Inflammatory macrophage treated with lipopolysaccharide for 1 hour (primary cell): ENCODE measurements at places on chromosomes 7 and 10.

GRCh38 chr10:101291331-101292193 lies 62.3 kb upstream of the LBX1 start:
- DNase-seq: no peak

- no peak for DNase-seq
These were observed 92.4 kb downstream of the CTTNBP2 start for GRCh38 chr7:117780832-117781231.

- no peak for DNase-seq
These were observed 322.7 kb downstream of the GFRA1 start for GRCh38 chr10:115950320-115950719.

DNA sequence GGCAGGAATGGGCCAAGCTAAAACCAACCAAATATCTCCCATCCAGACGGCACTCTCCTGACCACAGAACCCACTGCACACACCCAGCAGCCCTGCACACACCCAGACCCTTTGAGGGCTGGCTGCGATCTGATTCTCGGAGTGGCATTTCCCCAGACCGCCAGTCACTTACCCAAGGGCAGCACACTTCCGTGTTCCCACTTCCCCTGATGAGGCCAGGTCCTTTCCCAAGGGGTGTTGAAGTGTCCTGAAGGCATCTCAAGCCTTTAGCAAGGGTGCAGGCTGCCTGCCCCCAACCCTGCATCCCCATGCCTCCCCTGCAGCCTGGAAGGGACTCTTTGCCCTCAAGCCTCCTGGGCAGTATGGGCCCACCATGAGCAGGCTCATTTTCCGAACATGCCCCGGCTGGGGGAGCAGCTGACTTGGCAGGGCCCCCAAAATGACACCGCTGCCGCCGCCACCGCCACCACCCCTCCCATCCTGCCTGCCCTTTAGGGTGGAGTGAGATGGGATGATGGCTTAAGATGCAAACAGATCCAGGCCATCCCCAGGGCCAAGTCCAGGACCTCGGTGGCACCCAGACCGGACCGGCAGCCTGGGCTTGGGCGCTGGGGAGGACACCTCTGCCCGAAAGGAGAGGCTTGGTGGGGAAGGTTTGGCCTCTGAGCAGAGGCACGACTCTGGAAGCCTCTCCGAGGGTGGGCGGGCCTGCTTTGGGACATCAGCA lies 159.8 kb downstream of the NRF1 start:
- peak; percentile 60 for DNase-seq

DNA sequence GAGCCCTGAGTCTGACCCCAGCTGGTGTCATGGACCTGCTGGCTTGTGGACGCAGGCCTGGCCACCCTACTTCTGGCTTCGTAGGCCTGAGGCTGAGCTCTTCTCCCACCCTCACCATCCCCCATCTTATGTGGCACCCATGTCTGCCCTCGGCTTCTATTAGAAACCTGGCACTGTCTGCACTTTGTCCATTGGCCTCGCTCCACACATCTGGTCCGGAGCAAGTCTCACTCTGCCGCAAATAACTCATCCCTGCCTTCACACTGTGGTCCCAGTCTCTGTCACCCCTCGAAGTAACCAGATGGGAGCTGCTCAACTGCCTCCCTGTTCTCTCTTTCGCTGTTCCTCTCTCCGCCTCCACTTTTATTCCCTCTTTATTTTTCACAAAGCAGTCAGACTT lies 78.6 kb downstream of the TRRAP start:
- DNase-seq: no peak

- DNase-seq: no peak
These were observed 1035.9 kb upstream of the AUTS2 start for GRCh38 chr7:68562323-68562899.

DNA sequence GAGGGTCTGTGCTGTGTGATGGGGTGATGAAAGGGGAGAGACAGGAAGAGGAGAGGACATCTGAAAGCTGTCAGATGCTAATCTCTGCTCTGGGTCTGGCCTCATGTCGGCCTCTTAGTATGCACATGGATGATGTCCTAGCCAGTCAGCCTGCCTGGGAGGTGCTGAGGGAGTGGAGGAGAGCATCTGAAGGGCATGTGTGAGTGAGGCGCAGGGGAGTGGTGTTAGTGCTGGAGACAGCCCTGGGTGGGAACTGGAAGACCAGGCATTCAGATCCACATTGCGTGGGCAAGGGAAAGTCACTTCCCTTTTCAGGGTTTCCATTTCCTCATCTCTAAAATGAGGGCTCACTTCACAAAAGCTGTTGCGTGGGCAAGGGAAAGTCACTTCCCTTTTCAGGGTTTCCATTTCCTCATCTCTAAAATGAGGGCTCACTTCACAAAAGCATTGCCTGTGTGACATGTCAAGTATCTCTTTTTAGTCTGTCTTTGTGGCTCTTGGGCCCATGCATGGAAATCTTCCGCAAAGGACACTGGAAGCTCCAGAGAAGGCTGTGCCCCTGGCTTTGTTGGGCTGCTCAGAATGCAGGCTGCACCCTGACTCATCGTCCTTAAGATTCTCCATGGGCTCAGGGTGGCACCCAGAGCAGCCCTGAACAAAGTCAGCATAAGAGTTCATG lies 10.0 kb downstream of the SFTPD start:
- DNase-seq: peak; percentile 98

GRCh38 chr10:7481368-7481765 lies 70.5 kb upstream of the SFMBT2 start:
- DNase-seq: no peak

DNA sequence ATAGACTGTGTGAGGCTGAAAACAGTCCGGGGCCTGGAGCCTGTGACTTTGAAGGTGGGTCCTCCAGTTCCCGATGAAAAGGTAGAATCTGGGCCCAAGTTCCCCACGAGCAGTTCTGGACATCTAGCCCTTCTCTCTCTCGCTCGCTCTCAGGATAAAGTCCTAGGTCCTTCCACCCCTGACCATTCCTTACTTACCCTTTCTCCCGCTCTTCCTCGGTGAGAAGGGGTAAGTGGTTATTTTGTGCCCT lies 713 bp downstream of the IMMP2L start:
- DNase-seq: no peak

GRCh38 chr7:75715864-75716263 lies 22.9 kb downstream of the HIP1 start:
- no peak for DNase-seq

GRCh38 chr7:69826283-69826682 lies 228.0 kb downstream of the AUTS2 start:
- no peak for DNase-seq

DNA sequence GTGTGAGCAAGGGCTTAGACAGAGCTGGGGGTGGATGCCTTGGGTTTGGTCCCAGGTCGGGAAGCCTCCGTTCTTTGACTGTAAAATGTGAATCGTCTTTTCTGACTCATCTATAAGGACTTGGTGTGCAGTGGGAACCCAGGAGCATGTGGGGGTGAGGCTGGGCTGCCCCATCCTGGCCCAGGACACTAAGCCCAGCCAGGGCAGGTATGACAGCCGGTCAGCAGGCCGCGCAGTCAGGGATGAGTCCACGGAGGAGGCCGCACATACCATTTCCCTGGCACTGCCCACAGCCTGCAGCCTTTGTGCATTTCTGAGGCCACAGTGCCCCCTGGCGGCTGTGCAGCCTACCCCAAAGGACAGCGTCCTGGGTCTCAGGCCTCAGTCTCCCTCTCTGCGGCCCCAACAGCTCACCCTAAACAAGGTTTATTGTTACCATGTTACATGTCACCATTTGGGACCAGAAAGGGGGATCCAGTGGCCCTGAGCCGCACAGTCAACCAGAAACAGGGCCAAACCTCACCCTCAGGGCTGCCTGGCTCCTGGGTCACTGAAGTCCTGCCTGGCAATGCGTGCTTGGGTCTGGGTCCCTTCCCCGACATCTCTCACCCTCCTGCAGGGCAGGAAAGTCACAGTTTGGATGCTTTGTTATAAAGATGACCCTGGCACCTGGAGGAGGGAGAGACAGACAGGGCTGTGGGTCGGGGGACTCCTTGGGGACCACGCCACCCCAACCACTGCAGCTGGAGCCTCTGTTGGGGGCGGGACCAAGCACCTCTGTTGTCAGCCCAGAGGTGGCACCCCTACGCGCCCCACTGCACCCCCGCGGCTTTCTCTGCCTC lies 14.4 kb upstream of the SH2B2 start:
- peak; percentile 44 for DNase-seq

GRCh38 chr7:69814421-69814962 lies 216.2 kb downstream of the AUTS2 start:
- no peak for DNase-seq

DNA sequence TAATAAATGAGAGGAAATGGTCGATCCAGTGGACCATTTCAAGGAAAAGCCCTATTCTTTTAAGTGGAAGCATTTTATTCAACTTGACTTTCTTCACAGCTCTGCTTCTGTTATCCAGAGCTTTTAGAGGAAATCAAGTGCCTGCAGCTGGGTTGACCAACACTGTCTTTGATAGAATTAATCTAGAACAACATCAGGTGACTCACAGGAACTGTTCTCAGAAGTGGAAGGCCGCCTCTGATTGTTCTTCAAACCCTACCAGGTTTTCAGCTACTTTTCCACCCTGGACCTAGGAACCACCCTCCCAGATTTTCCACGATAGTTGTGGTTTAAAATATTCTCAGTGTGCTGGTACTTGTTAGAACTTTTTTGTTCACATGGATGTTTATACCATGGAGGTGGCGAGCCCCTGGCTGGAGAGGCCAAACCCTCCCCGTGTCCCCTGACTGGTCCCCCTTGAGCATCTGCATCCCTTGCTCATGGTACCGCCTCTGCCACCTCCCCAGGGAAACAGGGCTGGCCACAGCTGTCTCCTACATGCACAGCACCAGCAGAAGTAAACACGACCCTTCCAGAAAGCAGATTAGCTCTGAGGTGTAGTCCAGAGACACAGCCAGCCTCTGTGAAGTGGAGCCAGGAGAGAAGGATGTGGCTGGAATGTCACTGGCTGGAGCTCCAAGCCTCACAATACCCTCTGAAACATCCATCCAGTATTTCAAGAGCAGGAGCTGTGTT lies 293.3 kb downstream of the USP6NL start:
- DNase-seq: no peak

GRCh38 chr10:126375299-126375698 lies 13.0 kb downstream of the ADAM12 start:
- DNase-seq: no peak

- no peak for DNase-seq
These were observed 205.1 kb downstream of the MACC1 start for GRCh38 chr7:20012100-20012499.

- DNase-seq: peak; percentile 82
These were observed 85.4 kb upstream of the PDGFA start for GRCh38 chr7:604884-605531.

- no peak for DNase-seq
These were observed 74.0 kb upstream of the PHYHIPL start for GRCh38 chr10:59102394-59102793.

GRCh38 chr7:46448478-46448877 lies 527.4 kb upstream of the IGFBP3 start:
- no peak for DNase-seq

- no peak for DNase-seq
These were observed 160.5 kb downstream of the GFRA1 start for GRCh38 chr10:116112232-116113231.

DNA sequence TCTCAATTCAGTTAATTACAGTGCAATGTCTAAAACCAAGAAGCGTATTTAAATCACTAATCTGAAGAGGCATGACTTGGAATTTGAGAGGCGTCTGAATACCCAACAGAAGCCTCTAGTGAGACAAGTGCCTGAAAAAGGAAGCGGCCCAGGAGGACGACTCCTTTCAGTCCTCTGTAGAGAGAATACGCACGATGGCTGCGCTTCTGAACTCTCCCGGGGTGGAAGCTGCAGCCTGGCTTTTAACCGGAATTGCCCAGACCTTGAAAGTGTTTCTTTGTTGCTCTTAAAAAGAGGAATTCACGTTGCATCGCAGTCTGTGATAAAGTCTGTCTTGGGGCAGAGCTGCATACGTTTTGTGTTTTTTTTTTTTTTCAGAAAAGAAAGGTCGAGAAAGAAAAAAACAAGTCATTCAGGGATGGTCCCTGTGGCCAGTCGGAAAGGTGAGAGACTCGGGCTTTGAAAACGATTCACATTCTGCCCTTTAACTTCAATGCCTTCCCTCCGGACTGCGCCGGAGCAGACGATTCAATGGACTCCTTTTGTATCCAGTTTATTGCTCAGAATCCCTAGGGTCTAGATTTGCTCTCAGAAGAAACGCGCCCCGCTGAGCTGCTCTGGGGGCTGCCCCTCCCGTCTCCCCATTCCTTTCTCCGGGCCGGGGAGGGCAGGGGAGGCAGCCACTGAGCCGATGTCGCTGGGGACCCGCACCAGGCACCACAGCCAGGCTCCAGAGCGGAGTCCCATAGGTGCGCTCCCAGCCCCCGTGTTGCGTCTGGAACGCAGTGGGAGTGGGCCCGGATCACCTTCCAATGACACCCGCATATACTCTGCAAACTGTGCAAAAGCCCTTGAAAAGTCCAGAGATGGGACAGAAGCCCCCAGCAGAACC lies 994 bp upstream of the PTF1A start:
- no peak for DNase-seq
